ENCODE measurements at places on chromosomes 2 and 18. TPM values are rescaled to one million over a fixed set of nuclear protein-coding genes. Genes with fewer than 3 reads are reported as not detected.

GRCh38 chr2:204665207-204665606 is 119.9 kb downstream of the PARD3B start:
- no peak for DNase-seq

- DNase-seq, result no peak
Observed at GRCh38 chr2:129274038-129274415, 705.4 kb upstream of the RAB6C start.

DNA sequence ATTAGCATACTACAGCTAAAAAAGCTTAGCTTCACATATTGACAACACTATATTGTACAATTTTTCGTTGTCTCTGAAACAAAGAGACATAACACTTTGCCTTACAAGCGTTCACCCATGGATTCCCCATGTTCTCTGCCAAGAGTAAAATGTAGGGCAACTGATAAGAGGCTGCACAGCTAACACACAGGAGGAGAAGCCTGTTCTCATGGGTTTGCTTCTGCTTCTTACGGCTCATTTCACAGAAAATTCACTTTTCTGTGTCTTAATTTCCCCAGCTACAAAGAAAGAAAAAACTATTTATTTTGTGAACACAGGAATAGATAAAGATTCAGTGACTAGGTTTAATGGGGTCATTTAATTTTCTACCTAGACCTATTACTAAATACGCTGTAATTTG is 182.8 kb upstream of the DLGAP1 start:
- DNase-seq, result no peak

The OSBPL1A gene
- 88.6 TPM for total RNA-seq

The GULP1 gene
- total RNA-seq, result 14.4 TPM

DNA sequence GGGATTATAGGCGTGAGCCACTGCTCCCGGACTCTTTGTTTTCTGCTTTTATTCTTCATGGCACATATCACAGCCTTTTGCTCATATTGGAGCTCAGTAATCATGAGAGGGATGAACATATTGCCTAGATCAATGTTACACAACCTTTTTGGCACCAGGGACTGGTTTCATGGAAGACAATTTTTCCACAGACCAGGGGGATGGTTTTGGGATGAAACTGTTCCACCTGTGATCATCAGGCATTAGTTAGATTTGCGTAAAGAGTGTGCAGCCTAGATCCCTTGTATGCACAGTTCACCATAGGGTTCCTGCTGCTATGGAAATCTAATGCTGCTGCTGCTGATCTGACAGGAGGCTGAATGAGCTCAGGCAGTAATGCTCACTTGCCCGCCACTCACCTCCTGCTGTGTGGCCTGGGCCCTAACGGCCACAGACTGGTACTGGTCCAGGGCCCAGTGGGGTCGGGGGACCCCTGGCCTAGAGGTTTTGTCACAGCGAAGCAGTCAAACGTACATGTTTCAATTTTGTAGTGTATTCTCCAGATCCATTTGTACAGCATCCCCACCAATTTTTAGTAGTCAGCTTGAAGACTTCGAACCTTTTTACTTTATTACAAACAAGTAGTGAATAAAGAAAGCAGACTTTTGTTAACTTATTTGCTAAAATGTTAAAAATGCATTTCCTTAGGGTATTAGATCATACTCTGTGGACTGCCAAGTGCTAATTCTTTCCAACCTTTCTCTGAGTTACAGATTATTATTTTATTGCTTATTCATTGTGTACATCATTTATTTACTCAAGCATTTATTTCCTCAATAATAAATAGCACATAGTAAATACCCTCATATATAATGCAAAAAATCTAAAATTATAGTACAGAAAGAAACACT is 6.2 kb downstream of the DAW1 start:
- DNase-seq, result no peak

The CYBRD1 gene
- total RNA-seq, result 120 TPM

- no peak for DNase-seq
Observed at GRCh38 chr2:39468579-39469451, 31.7 kb upstream of the MAP4K3 start.

The REEP1 gene
- total RNA-seq, result 25.3 TPM

The MYO7B gene
- total RNA-seq, result 0.29 TPM

The CPO gene
- total RNA-seq, result 0.50 TPM

DNA sequence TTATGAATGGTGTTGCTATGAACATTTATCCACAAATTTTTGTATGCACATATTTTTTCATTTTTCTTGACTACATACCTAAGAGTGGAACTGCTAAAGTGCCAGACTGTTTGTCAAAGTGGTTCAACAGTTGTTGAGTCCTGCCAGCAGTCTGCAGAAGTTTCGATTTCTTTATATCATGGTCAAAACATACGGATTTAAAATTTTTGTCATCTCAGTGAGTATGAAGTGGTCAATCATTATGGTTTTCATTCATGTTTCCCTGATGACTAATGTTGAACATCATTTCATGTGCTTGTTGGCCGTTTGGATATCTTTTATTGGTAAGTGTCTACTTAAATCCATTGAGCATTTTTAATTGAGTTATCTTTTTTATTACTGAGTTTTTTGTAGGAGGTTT is 39.2 kb downstream of the CCDC138 start:
- no peak for DNase-seq

The PLEKHH2 gene
- 3.3 TPM for total RNA-seq

DNA sequence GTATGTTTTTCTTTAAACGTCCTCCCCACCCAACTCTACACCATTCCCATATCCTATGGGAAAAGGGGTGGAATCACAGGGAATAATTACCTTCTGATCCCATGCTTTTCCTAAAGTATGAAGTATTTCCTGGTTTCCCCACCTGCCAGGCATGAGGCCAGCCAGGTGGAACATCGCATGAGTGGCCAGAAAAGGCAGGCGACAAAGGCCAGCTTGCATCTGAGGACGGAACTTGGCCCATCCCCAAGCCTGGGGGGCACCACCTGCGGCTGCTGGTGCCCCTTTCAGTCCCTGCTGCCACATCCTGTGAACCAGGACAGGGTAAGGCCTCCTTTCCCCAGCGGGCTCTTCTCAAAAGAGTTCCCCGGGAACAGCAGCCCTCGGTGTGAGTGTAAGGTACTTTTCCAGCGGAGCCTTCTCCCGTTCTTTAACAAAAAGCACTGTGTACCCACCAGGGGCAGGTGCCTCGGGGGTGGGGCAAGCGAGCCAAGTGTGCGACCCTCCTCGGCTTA is 1.2 kb upstream of the ERFE start:
- no peak for DNase-seq

The TUBA3E gene
- 13.0 TPM for total RNA-seq

DNA sequence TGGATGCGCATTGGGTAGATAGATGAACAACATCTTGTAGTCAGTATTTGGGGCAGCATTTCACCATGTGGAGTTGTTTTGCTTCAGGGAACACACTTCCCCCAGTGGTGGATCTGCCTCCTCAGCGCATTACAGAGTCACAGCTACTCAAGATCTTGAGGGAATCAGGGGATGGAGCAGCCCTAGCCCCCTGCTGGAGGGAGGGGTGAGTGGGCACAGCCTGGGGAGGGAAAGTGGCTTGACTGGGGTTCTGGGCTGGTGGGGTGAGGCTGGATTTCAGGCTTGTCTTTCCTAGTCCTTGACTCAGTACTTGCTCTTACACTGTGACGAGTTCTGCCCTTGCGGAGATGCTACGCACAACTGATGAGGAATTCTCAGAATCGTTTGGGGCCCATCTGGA is 271.0 kb upstream of the HS6ST1 start:
- DNase-seq, result no peak

The TUBB8B gene
- total RNA-seq, result not detected

The TMEM127 gene
- total RNA-seq, result 86.9 TPM

GRCh38 chr2:21028021-21028947 is 15.6 kb downstream of the APOB start:
- DNase-seq, result no peak

- no peak for DNase-seq
Observed at GRCh38 chr2:217859926-217860325, 142.9 kb downstream of the TNS1 start.

DNA sequence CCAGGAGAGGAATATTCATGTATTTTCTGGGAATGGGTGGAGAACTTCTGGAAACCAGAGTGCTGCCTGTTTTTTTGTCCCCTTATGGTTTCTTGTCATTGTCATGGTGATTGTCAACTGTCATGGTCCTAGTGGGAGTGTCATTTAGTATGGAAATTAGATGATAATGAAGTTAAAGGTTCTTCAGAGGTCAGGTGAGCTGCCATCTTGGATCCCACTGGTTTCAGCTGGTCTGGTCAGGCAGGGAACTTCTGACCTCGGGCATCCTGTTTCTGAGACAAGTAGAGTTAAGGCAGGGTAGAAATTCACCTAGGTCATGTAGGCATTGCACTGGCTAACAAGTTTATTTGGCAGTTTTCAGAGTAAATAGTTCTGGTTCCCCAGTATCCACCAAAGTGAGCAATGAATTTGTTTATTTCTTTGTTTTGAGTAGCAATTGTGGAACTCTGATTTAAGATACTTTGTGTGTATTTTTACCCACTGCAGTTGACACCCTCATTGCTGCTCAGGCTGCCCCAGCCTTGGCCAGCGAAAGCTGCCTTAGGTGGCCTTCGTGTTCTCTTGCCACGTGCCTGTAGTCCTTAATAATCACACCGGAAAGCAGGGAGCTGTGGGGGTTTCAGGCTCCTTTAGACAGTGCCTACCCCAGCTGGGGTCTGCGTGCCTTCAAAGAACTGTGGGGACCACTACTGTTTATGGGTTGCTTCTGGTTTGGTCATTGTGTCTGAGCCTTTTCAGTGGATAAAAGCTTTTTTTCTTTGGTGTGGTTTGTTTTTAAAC is 48.7 kb downstream of the NCK2 start:
- DNase-seq, result no peak

The MRPL53 gene
- 116 TPM for total RNA-seq

DNA sequence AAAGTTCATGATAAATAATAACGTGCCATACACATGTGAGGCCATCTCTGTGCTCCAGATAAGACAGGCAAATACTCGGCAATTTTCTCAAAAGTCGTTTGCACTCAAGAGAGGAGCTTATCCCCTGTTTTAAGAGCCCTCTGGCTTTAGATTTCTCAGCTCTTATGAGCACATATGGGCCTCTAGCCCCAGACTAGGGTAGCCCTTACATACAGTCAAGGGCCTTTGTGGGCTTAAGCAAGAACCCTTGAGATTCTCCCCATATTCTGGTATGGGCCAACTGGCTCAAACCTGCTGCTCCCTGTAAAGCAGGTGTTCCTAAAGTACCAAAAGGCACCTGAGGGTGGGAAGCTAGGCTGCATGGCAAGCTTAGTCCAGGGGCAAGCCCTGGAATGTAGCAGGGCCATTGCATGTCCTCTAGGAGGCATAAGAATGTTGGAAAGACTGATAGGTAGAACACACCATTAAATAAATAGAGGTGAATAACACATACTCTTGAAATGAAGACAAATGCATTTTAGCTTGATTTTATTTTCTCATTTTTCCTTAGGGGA is 66.1 kb downstream of the FASTKD2 start:
- no peak for DNase-seq

The MDH1B gene
- 1.1 TPM for total RNA-seq

- no peak for DNase-seq
Observed at GRCh38 chr2:218476676-218477075, 57.8 kb downstream of the VIL1 start.

DNA sequence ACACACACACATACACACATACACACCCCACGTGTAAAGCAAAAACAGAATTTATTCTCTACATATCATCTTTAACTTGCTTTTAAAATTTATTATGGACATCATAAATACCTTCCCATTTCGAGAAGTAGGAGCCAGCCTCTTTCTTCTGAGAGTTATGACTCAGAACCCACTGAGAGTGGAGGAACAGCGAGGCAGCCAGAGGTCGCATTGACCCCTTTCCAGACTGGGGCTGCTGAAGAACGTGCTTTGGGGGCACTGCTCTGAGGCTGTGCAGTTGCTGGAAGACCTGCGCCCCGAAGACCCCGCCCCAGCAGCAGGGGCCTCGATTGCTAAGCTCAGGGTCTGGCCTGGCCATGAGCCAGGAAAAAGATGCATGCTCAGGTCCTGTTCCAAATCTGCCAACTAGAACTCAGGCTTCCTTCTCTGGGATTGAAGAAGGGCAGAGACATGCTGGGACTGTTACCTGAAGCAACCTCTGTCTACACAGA is 133.8 kb upstream of the TWIST2 start:
- DNase-seq, result no peak

GRCh38 chr18:25244924-25245698 is 106.9 kb downstream of the ZNF521 start:
- no peak for DNase-seq

- DNase-seq, result no peak
Observed at GRCh38 chr2:47221946-47222345, 66.8 kb upstream of the STPG4 start.

- no peak for DNase-seq
Observed at GRCh38 chr2:96499061-96499960, 5.8 kb downstream of the NEURL3 start.

GRCh38 chr18:76274468-76275289 is 220.4 kb downstream of the ZNF516 start:
- peak; percentile 64 for DNase-seq

The STK36 gene
- 9.7 TPM for total RNA-seq

The GNAL gene
- 3.9 TPM for total RNA-seq

GRCh38 chr2:85579266-85579935 is 2.0 kb downstream of the VAMP8 start:
- no peak for DNase-seq

- DNase-seq, result no peak
Observed at GRCh38 chr2:71672826-71673795, 219.8 kb downstream of the DYSF start.

GRCh38 chr2:210946395-210946794 is 390.0 kb downstream of the CPS1 start:
- no peak for DNase-seq

The BAZ2B gene
- 43.2 TPM for total RNA-seq

DNA sequence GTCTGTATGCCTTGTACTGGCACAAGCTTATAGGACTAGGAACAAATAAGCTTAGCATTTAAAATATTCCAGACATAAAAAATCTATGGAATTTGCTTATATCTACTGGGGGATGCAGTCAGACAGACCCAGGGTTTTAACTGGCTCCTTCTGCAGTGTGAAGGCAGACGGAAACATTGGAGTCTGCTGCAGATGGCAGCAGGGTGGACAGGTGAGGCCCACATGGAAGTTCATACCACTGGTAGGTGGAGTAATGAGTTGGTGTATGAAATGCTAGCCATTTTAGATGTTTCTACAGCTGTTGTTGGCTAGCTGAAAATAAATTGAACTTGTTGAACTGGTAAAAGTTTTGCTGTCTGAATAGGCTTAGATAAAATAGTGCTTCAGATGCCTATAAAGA is 17.7 kb downstream of the SPTBN1 start:
- DNase-seq, result no peak

DNA sequence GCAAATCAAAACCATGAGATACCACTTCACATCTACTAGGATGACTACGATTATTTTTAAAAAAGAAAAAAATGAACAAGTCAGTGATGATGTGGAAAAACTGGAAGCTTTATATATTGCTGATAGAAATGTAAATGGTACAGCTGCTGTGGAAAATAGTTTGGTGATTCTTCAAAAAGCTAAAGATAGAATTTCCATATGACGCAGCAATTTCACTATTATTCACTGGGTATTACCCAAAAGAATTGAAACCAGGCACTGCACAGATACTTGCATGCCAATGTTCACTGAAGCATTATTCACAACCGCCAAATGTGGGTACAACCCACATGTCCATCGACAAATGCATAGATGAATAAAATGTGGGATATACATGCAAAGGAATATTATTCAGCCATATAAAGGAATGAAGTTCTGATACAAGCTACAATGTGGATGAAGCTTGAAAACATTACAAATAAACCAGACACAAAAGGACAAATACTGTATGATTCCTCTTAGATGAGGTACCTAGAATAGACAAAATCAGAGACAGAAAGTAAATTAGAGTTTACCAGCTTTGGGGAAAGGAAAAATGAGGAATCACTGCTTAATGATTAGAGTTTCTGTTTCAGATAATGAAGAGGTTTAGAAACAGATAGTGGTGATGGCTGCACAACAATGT is 11.1 kb downstream of the RTTN start:
- DNase-seq, result no peak

The CRYGD gene
- not detected for total RNA-seq

The ALLC gene
- total RNA-seq, result not detected
